Heart left ventricle (tissue), 16 donors: ENCODE measurements at places on chromosomes 12 and 14. TPM values are rescaled to one million over a fixed set of nuclear protein-coding genes. Genes with fewer than 3 reads are reported as not detected.

NANOG gene
- not detected for polyA plus RNA-seq

- DNase-seq: no peak
Observed at GRCh38 chr12:1470051-1470450, 124.3 kb downstream of the FBXL14 start.

GRCh38 chr12:22248571-22249115 is 85.9 kb downstream of the ST8SIA1 start:
- no peak for DNase-seq

DNA sequence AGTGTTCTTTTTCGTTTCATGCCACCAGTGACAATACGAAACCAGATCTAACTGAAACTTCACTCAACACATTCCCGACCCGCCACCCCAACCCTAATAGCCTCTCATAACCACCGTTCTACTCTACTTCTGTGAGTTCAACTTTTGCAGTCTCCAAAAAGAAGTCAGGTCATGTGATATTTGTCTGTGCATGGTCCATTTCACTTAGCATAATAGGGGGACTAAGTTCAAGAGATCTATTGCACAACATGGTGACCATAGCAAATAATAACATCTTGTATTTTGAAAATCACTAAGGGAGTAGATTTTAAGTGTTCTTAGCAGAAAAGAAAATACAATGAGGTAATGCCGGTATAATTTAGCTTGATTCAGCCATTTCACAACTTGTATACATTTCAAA is 376.4 kb downstream of the DIO2 start:
- DNase-seq: no peak

GRCh38 chr12:76033081-76034011 is 1.8 kb upstream of the PHLDA1 start:
- no peak for DNase-seq

- DNase-seq: no peak
Observed at GRCh38 chr12:19908830-19909229, 459.5 kb upstream of the PDE3A start.

- DNase-seq: no peak
Observed at GRCh38 chr14:72810201-72810600, 83.7 kb downstream of the DPF3 start.

GRCh38 chr12:25266497-25266896 is 15.8 kb upstream of the KRAS start:
- DNase-seq: no peak

EFS gene
- 2.2 TPM for polyA plus RNA-seq

- no peak for DNase-seq
Observed at GRCh38 chr14:104394409-104394851, 185.1 kb upstream of the C14orf180 start.

- DNase-seq: no peak
Observed at GRCh38 chr12:3416670-3417069, 74.3 kb upstream of the PRMT8 start.

GRCh38 chr12:116257215-116257614 is 20.3 kb downstream of the MED13L start:
- DNase-seq: no peak

DNA sequence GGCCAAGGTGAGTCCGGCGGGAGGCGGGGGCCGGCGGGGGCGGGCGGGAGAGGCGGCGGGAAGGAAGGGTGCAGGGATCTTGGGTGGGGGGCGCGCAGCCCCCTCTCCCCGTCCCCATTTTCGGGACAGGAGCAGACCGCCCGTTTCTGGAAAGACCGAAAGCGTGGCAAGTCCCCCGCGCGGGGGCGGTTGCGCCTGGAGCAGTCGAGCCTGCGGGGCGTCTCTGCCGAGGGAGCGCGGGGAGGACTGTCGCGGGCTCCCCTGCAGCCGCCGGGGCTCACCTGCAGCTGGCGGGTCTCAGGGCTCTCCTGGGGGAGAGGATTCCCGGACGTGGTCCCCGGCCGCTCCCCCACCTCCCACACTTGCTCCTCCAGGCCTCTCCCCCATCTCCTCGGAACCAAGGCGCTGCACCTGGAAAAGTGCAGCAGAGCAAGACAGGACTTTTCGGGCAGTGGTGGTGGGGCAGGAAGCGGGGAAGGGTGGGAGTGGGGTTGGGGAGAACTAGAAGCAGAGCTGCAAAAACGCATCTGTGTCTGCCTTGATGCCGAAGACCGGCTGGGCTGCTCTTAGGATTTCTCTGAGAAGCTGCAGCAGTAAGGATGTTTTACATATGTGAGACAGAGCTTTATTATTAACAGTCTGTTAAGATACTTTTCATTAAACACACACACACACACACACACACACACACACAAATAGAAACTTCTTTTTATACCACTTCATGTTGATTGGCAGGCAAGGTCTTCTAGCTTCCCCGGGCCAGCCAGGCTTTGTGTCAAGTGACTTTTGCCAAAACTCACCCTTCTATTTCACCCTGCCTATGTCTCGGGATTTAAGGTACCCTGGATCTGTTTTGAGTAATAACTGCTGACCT is 677 bp downstream of the C12orf75 start:
- peak; percentile 65 for DNase-seq

DNA sequence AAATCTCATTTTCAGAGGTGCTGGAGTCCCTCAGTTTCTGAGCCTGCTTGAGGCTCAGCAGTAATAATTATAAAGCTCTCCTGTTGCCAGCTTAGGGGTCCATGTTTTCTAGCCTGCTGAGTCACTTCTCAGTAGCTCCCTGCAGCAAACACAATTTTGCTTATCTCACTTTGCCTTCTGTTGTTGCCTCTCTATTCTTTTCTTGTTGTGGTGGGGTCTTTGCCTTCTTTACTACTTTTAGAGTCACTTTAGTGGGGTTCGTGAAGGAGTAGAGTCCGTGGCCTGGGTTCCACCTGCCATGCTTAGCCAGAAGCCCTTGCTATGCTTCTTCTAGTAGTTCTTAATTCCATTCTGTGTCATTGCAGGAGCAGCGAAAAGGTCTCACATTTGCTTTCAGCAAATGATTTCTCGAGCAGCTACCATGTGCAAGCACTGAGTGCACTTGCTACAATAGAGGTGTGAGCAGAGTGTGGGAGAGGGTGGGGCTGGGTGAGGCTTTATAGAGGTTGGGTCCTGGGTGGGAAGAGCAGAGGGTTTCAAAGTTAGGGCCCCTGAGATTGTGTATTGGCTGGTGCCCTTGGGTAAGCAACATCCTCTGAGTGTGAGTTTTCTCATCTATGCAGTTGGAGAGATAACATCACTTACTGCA is 114.3 kb downstream of the ADCK1 start:
- DNase-seq: no peak

GRCh38 chr14:104115691-104116287 is 22.6 kb upstream of the KIF26A start:
- peak; percentile 27 for DNase-seq

DNA sequence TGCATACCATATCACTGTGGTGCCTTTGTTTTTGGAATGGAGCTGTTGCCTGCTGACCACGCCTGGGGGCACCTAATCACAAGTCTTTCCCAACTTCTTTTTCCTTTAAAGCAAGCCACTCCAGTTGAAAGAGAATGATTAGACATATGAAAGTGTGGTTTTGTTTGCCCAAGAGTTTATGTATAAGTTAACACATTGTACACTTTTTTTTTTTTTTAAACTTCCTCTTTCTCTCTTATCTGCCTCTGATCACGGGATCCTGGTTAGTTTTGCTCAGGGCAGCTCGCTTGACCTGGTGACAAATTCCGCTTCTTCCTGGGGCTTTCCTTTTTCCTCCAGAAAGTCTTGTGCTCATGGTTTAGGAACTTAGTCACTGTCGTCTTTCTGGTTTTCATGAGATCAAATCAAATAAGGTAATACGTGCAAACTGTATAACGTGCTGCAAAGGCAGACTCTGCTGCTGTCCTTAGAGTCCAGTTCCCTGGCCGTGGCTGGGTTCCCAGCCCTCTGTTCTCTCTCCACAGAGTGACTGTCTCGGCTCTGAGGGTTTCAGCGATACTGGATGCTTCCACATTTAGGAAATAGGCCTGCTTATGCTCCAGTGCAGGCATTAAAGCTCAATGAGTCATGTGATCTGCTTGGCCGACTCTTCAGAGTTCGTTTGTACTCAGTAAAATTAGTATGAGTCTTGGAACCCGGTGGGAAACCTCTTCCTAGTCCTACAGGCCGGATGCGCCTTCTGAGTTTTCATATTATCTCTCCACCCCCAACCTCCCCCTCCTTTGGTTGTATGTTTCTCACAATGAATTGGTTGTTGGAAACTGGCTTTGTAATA is 15.2 kb downstream of the RASSF3 start:
- DNase-seq: peak; percentile 70

MANSC4 gene
- not detected for polyA plus RNA-seq

- no peak for DNase-seq
Observed at GRCh38 chr14:98444077-98444476, 827.9 kb downstream of the BCL11B start.

NTN4 gene
- 27.8 TPM for polyA plus RNA-seq
